SJCRH30 (cell line): ENCODE measurements at places on chromosomes 3 and 15. TPM values are rescaled to one million over a fixed set of nuclear protein-coding genes. Genes with fewer than 3 reads are reported as not detected.

- H3K27me3 ChIP-seq = no peaks in the 10 kb centered on the region
- peak; percentile 27 for DNase-seq
- H3K4me1 ChIP-seq = peaks cover 26% of the 10 kb centered on the region
Measured at GRCh38 chr3:155370764-155371503, 77.5 kb upstream of the STRIT1 start.

Gene GRAMD2A
- 0.35 TPM in 1 of 2 replicates, not detected in the other for total RNA-seq

DNA sequence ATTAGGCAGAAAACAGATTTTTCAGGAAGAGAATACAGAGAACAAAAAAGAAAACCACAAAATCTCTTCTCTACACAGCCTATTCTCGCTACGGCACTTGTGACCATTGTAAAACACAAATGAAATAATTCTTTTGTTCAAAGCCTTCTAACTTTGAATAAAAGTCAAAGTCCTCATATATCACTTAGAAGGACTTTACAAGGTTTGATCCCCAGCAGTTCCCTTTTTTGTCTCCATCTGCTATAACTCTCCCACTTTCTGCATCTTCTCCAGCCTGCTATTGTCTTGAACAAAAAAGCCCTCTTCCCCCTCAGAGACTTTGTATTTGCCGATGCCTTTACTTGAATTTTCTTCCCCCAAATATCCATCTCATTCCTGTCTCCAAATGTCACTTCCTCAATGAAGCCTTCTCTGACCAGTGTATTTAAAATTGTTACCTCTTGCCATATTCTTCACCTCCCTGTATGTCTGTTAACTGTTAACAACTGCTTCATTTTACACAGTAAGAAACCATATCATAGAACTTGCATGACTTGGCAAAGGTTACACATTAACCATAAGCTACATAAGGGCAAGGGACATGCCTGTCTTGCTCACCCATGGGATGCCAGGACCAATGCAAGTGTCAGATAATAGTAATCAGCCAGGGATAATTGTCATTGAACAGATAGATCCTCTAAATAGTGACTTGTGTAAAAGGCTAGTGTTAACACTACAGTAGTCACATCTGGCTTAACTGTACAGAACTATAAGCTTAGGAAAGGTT is 122.4 kb downstream of the CBLB start:
- H3K27ac ChIP-seq = no peak overlapping the region
- DNase-seq = no peak
- H3K27me3 ChIP-seq = no peaks in the 10 kb centered on the region
- H3K4me1 ChIP-seq = no peaks in the 10 kb centered on the region

- no peaks in the 10 kb centered on the region for H3K36me3 ChIP-seq
- no peaks in the 10 kb centered on the region for H3K27me3 ChIP-seq
- H3K4me1 ChIP-seq = no peaks in the 10 kb centered on the region
- H3K27ac ChIP-seq = no peak overlapping the region
- no peak for DNase-seq
Measured at GRCh38 chr3:105529456-105529855, 162.7 kb downstream of the ALCAM start.

- DNase-seq = no peak
- no peaks in the 10 kb centered on the region for H3K36me3 ChIP-seq
- H3K4me3 ChIP-seq = no peak overlapping the region
- H3K27me3 ChIP-seq = no peaks in the 10 kb centered on the region; the same call in 1 of the 2 replicates
Measured at GRCh38 chr15:79629687-79630086, 197.6 kb downstream of the MINAR1 start.

- no peak for DNase-seq
- no peak overlapping the region for H3K4me3 ChIP-seq
- peaks cover 3% of the 10 kb centered on the region for H3K4me1 ChIP-seq
Measured at GRCh38 chr3:130088061-130088460, 6.4 kb downstream of the ALG1L2 start.
